NCI-H1092 (cell line): ENCODE measurements at places on chromosomes 1 and 21.
A peak's percentile ranks its signal among the peaks of the same experiment; 100 is the strongest.

DNA sequence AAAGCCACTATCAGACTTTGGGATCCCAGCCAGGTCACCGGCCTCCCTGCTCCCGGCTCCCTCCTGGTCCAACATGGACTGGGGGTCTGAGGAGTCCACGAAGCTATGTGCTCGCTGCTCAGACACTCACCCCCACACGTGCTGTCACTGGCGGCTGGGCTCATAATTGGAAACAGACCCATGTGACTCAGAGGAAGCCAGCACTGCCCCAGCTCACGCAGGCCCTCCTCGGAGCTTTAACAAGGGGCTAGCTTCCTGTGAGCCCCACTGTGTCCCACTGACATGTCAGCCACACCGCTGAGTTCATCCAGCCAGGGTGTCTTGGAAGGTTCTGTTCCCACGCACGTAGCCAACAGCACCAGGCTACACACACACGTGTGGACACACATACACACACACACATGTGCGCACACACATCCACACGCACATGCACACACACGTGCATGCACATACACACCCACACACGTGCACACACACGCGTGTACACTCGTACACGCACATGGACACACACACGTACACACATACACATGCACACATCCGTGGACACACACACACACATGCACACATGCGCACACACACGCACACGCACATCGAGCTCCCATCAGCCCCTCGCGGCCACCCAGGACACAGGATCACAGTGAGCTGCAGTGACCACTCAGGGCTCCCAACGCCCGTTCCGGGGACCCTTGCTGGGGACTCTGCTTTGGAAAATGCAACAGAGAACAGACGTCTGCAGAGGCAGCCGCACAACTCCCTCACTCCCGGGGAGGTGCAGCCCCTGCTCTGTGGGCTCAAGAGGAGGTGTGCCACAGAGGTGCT, 18.4 kb upstream of the COL6A2 start:
- DNase-seq, result no peak

DNA sequence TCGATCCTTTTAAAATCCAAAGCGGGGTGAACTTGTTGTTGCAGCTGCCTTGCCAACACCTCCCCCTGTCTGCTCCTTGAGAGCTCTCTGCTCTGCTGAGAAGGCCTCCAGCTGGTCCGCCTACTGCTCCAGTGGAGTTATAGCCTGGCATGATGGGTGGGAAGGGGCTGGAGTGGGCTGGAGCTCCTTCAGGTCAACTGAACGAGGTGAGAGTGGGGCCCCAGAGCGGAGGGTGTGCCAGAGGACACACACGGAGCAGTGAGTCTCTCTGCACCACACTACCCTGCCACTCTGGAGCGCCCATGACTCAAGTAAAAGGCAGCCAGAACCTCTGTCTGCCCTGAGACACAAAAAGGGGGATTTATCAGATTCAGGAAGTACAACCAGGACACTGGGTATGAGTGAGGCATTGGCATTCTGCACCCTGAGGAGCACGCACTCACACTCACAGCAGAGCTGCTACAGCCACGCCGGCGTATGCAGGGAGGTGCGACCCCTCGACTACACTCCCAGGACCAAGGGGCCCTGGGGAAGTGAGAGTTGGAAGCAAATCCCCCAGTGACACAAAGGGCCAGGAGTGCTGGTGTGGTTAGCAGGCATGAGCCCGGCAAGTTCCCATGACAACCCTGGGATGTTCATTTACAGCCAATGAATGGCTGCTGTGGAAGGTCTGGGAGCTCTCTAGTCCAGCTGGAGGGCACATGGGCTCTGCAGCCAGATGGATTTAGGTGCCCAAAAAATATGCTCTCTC, 28.0 kb upstream of the EVA1B start:
- no peak for DNase-seq

DNA sequence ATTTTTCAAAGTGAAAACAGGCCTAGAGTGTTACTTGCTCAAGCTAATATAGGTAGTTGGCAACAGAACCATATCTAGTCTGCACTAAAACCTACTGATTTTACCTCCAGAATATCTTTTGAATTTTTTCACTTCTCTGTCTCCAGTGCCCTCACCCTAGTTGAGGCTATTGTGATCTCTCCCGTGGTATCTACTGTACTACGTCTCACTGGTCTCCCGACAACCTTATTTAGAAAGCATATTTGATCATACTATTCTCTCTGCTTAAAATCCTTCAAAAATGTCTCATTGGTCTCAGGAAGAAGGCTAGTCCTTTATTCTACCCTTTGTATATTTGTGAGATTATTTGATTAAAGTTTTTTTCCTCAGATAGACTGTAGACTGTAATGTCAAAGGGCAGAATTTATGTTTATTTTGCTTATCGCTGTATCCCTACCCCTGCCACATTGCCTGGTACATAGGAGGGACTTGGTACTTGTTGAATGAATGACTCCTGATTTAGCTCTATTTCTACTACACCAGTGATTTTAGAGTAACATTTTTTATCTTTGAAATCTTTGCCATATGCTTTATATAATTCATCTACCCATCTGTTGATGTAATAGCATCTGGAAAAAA, 135.5 kb upstream of the KIAA1614 start:
- DNase-seq, result no peak

DNA sequence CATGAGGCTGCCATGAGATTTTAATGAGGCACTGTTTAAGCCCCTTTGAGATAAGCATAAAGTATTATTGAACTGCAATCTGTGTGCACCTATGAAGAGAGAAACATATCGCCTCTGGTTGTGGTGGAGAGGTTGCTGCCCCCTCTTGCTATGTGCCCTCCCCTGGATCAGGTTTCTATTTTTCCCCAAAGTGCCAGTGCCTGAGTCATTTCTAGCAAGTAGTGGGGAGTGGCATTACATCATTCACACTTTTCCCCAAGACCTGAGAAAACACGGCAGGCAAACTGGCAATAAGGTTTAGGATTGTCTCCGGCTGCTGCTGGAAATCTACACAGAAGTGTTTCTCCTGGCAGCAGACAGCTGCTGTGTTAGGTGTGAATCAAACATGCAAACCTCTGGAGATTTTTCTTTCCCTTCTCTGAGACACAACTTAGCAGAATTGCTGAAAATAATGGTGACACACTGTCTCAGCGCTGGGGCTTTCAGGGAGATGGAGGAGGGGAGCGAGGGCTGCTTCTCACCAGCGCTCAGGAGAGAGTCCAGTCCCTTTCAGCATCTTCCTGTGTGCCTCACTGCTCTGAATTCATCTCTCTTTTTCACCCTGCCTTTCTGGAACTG, 13.7 kb upstream of the RGS16 start:
- peak; percentile 21 for DNase-seq

DNA sequence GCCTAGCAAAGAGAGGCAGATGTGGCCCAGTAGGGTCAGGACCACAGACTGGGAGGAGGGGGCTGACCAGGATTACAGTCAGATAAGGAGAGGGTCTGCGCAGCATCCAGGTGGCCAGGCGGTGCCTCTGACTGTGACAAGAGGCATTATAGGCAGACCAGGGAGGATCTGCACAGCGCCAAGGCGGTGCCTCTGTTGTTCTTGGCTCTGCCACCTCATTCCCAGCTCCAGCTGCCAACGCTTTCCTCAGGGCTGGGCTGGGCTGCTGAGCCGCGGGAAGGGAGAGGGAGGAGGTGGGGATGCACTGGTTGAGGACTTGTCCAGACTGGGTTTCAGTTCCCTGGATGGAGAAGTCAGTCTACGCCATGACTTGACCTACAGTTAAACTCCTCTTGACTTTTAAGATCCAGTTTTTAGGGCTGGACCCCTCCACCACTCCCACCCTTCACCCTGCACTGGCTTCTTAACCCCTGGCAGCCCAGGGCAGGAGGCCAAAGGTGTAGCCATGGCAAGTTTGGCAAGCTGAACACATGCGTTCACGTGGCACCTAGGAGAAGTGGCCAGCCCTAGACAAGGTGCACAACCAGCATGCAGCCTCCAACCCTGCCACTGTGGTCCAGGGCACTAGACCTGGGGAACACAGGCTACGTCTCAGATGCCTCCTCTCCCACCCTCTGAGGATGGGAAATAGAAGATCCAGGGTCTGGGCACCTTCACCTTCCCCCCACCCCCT, 4.5 kb upstream of the CRABP2 start:
- peak; percentile 75 for DNase-seq

GRCh38 chr1:91753878-91754277, 132.1 kb downstream of the TGFBR3 start:
- DNase-seq, result no peak
